ENCODE measurements at places on chromosomes 7 and 10.

- no peak for DNase-seq
Measured at GRCh38 chr7:80311313-80311712, 176.7 kb downstream of the GNAI1 start.

GRCh38 chr7:48760528-48761265 lies 163.7 kb upstream of the CDC14C start:
- no peak for DNase-seq

DNA sequence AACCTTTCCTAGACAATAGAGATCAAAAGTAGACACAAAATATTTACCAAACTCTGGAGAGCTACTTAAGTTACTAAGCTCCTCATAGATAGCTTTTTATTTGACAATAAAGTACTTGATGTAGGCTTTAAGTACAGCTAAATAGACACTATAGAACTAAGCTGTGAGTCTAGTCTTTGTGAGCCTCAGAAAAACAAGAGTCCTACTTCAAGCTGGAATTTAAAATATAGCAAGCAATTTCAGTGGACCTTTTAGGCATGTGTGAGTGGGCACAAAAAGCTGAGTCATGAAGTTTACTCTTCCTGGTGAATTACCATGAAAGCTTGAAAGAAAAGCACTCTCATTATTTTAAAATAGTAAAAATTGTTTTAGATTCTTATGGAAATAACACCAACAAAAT lies 76.1 kb downstream of the ADD3 start:
- no peak for DNase-seq

GRCh38 chr10:129580010-129580409 lies 113.0 kb downstream of the MGMT start:
- DNase-seq: no peak

- no peak for DNase-seq
Measured at GRCh38 chr7:106794276-106795083, 70.6 kb upstream of the PIK3CG start.

- no peak for DNase-seq
Measured at GRCh38 chr10:16965344-16965616, 148.1 kb upstream of the RSU1 start.

DNA sequence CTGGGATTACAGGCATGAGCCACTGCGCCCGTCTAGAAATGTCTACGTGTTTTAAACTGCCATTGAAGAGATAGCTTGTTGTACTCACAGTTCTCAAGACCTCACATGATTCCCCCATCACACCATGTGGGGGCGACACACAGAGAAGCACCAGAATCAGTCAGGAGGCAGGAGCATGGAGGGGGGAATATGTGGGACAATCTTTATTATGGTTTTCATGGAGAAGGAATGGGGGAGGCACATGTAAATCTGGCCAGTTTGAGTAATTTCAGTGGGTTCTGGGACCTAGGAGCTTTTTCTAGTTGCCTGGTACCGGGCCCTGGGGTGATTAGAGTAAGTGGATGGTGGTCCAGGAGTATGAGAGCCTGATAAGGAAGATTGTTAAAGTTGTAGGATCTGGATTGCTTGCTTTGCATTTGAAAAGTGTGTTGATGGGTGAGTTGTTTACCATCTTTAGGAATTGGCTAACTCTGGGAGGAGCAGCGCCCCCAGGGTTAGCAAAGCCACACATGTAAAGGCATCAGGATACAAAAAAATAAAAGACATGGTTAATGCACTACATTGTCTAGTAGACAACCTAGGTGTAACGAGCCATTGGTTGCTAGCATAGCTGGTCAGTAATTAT lies 85.4 kb upstream of the SLC13A1 start:
- no peak for DNase-seq

- peak; percentile 22 for DNase-seq
Measured at GRCh38 chr7:157558516-157558874, 221.7 kb downstream of the DNAJB6 start.

- DNase-seq: no peak
Measured at GRCh38 chr10:89347701-89348457, 20.1 kb downstream of the IFIT3 start.

GRCh38 chr7:29483219-29484104 lies 80.2 kb upstream of the PRR15 start:
- DNase-seq: peak; percentile 44

- DNase-seq: no peak
Measured at GRCh38 chr10:12564173-12564572, 214.8 kb downstream of the CAMK1D start.

DNA sequence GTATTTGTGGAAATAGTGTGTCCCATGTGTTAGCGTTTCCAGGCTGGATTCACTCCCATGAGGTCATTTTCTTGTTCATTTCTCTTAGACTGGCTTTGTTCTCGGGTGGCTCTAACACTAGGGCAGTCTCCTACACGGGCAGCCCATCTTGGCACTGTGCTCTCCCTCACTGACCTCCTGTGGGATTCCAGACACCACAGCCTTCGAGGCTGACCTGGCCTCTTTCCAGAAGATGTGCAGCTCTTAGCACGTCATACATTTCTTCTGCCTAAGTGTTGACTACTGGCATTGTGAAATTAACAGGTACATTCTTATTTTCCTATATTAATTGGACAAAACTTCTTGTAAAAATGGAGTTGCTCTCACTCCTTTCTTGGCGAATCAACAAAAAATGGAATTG lies 72.8 kb downstream of the INSYN2A start:
- no peak for DNase-seq

DNA sequence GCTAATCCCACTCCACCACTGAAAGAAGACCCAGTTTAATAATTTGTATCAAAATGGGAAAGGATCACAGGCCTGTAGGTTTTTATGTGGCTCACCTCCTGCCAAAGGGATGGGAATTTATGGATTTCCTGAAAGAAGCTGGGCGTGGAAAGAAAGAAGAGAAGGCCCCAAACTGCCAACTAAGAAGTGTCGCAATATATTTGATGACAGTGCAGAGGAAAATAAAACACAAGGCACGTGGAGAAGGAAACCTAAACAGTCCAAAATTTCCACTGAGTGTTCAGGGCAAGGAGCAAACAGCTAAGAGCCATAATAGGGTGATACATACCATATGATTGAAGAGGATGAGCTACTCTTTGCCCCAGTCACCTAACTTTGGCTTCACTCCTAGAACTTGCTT lies 667.2 kb downstream of the GATA3 start:
- no peak for DNase-seq

- DNase-seq: no peak
Measured at GRCh38 chr10:32244421-32245207, 102.3 kb downstream of the EPC1 start.

- peak; percentile 82 for DNase-seq
Measured at GRCh38 chr10:13715100-13715499, 128.3 kb downstream of the PRPF18 start.

DNA sequence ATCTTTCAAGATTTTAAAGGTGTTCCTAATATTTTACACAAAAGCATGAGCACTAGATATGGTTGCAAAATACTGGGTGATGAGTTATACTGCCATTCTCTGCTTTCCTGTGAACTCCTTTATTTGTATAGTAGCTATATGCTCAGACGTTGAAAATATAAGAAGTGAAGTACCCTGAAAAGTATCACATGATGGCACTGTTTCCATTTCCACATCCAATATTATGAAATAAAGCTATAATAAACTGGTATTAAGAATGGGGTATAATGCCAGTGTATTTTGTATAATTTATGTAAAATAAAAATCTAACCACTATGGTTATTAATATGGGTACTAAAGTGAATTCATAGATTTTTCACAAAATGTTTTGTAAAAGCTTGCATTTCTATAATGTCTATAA lies 79.6 kb upstream of the FOXP2 start:
- DNase-seq: no peak

Data from Caco-2 (cell line).